ENCODE measurements at places on chromosomes 6 and 20. TPM values are rescaled to one million over a fixed set of nuclear protein-coding genes. Genes with fewer than 3 reads are reported as not detected.

GRCh38 chr6:129901910-129902309 is 40.8 kb upstream of the TMEM244 start:
- DNase-seq = no peak

DNA sequence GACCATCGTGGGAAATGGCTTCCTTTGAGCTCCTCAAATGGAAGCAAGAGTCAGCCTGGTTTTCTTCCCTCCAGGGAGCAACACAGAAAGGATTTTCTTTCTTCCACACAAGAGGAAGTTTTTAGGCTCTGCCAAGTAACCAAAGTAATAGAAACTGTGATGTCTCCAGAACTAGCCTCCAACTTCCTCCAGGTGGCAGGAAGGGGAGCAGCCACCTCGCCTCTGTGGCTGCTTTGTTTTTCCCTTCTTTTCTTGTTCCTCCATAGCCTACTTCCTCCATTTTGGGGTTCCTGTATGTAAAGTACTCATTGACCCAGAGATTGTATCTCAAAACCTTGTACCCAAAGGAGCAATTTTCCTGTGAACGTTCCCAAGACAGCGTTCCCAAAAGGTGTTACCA is 32.7 kb upstream of the CCR6 start:
- DNase-seq = no peak

DNA sequence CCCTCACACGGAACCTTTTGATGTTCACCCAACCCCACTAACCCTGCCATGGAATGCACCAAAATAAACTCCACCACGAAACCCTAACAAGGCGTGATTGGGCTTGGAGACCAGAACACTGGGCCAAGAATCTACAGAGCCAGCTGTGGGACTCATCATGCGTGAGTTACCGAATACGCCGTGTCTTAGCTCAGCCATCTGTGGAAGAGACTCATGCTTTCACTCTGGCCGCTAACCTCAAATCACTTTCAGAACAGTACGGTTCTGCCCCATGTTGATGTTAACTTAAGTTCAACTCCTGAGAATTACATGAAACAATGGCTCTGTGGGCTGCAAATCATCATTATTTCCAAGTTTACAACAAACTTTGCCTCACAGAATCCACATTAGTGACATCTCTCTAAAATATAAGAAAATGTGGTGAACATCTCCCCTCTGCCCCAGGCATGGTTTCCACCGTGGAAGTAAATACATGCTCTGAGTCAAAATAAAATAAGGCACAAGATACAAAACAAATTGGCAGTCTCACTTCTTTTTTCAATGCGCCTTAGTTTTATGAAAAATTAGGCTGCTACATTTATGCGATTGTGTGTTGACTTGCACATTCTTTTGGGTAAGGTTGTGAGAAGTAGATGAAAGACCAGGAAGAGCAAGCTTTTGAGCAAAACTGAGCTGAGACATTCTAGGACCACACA is 308.9 kb upstream of the EXOC2 start:
- no peak for DNase-seq

The COL9A3 gene
- total RNA-seq = 69.6 TPM

- DNase-seq = no peak
These were observed 21.7 kb downstream of the TGM6 start for GRCh38 chr20:2402271-2402980.

DNA sequence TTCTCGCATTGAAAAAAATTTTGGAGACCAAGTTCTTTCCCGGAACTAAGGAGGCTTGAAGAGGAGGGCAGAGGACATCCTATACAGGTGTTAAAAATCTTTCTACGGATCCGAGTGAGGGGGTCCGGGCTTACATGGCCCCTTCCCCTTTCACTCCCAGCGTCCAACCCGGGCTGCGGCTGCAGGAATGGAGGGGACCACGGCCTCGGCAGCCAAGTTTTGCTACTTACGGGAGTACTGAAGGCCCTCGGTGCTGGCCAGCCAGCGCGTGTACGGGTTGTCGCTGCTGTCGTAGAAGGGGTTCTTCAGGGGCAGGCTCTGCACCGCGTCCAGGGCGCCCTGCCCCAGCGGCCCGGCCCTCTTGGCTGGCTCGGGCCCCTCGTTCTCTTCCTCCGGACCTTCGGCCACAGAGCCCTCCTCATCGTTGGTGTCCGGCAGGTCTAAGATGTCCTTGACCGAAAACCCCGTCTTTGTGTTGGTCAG is 642 bp downstream of the NKX2-2 start:
- no peak for DNase-seq

- no peak for DNase-seq
These were observed 45.0 kb upstream of the KIF25 start for GRCh38 chr6:167952512-167952859.

The KIF25 gene
- total RNA-seq = 1.6 TPM

- no peak for DNase-seq
These were observed 3.8 kb upstream of the MYBL2 start for GRCh38 chr20:43662943-43663655.

DNA sequence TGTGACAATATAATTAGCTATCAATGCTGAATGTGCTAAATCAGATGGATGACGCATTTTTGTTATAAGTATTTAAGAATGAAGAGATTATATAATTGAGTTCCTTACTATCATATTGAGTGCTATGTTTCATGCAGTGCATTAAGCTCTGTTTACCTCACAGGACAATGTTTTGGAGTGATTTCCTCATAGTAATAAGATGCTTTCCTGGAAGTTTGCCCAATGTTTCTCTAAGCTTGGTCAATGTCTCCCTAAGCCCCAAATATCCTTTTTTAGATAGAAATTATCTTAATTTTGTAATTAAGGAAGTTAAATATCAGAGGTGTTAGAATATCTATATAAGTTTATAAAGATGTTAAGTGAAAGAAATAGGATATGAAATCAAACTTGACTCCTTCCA is 489.6 kb downstream of the MMUT start:
- DNase-seq = no peak

- DNase-seq = no peak
These were observed 104.6 kb downstream of the EPB41L2 start for GRCh38 chr6:130958468-130958867.

- DNase-seq = no peak
These were observed 3.6 kb downstream of the DOP1A start for GRCh38 chr6:83071023-83071422.

The FNDC1 gene
- 13.7 TPM for total RNA-seq

The IPCEF1 gene
- total RNA-seq = 5.0 TPM

The TEAD3 gene
- total RNA-seq = 20.5 TPM

- no peak for DNase-seq
These were observed 473.4 kb downstream of the PREX1 start for GRCh38 chr20:48354320-48354876.
